ENCODE measurements at places on chromosomes 5 and 9.

DNA sequence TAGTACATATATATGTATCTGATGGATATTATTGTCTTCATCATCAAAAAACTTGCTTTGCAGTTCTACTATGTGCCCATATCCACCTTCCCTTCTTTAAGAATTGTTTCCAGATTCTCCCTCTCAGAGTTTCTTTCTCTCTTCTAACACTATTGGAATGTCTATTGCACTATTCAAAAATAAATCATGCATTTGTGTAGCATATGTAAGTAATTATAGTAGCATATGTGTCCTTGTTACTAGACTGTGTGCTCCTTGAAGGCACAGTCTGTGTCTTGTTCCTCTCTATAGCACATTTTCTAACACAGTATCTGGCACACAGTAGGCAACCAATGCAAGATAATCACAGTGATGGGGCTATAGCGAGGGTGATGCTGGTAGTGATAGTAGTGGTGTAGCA is 43.4 kb upstream of the TRIM32 start:
- DNase-seq = no peak

- DNase-seq = peak; percentile 23
Observed at GRCh38 chr5:144203750-144204596, 33.3 kb downstream of the KCTD16 start.

DNA sequence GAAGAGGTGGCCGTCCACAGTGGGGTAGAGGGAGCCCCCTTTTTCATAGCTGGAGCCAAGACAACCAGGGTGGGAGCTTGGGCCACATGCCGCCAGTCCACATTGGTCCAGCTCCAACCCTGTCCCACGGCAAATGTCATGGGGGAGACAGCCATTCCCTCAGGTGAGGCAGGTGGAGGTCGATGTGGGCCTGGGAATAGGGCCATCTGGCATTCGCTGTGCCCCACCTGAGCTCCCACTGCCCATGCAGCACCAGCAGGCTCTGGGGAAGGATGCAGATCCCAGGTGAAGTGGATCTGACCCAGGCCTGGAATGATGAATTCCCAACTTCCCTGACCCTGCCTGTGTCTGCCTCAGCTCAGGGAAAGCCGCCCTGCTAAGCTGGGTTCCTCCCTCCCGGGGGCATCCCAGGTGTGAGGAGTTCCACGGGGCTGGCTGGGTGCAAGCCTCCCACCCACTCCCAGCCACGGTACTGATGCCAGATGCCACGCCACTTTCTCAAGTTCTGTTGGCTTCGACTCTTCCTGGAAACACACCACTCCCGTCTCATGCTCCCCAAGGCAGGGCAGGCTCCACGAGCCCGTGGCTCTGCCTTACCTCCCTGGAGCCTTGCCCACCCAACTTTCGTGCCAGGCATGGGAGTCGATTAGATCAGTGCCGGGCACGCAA is 25.2 kb upstream of the FCN2 start:
- no peak for DNase-seq

DNA sequence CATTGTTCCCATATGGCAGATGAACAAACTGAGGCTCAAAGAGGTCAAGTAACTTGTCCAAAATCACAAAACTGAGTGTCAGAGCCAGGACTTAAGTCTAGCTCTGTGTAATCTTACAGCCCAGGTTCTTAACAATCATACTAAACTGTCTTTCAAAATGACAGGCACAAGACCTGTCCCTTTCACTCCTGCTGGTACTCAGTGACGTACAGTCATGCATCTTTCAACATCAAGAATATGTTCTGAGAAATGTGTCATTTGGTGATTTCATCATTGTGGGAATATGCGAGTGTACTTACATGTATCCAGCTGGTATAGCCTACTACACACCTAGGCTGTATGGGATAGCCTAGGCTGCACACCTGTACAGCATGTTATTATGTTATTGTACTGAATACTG is 646.8 kb upstream of the WWC1 start:
- no peak for DNase-seq

- DNase-seq = no peak
Observed at GRCh38 chr5:112228667-112229066, 190.4 kb downstream of the EPB41L4A start.

GRCh38 chr5:134113363-134113889 is 1.1 kb upstream of the TCF7 start:
- no peak for DNase-seq
